ENCODE measurements at places on chromosomes 6 and 20.
A peak's percentile ranks its signal among the peaks of the same experiment; 100 is the strongest.

- DNase-seq, result no peak
Observed at GRCh38 chr20:57342829-57343228, 8.2 kb upstream of the RAE1 start.

DNA sequence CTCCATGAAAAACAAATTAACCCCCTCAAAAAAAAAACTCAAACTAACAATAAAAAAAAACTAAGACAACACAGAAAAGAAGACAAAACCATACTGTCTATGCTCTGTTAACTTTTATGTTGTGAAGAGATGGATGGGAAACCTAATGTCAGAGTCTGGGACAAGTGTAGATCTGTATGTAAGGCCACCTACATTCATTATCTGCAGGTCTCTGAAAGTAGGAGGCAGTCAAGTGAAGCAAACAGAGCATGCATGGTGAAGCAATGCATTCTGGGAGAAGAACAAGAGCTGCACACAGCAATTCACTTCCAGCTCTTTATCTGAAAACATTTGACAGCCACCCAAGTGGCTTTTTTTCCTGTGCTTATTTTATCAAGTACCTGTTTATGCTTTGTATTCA lies 452.0 kb downstream of the EPHA7 start:
- DNase-seq, result no peak

- DNase-seq, result no peak
Observed at GRCh38 chr6:129197154-129197553, 314.2 kb downstream of the LAMA2 start.

GRCh38 chr6:13557841-13558240 lies 16.6 kb upstream of the SIRT5 start:
- DNase-seq, result no peak

DNA sequence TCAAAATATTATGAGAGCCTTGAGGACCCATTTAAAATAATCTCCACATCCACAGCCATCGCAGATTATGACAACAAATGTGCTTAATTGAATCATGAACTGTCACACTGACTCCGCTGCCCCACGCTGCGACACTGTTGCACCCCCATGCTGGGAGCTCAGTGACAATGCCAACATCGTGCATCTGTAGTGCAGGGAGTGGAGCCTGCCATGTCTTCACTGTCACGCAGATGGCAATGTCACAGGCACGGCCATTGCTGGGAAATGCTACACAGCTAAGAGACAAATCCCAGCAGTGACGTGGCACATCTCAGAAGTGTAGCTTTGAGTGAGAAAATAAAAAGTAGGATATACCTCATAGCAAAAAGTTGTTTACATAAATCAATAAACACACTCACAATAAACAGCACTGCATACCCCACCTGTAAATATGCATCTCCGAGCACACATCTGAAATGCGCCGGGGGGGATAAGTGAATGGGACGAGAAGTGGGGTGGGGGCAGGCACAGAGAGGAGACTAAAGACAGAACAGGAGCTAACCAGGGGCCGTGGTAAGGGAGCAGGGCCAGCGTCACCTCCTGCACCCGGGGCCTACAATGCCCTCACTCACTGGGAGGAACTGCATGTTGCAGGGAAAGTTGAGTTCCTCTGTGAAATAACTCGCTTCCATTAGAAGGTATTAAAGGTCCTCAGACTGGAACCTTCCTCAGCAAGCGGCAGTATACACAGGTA lies 349.9 kb downstream of the THBS2 start:
- DNase-seq, result no peak

DNA sequence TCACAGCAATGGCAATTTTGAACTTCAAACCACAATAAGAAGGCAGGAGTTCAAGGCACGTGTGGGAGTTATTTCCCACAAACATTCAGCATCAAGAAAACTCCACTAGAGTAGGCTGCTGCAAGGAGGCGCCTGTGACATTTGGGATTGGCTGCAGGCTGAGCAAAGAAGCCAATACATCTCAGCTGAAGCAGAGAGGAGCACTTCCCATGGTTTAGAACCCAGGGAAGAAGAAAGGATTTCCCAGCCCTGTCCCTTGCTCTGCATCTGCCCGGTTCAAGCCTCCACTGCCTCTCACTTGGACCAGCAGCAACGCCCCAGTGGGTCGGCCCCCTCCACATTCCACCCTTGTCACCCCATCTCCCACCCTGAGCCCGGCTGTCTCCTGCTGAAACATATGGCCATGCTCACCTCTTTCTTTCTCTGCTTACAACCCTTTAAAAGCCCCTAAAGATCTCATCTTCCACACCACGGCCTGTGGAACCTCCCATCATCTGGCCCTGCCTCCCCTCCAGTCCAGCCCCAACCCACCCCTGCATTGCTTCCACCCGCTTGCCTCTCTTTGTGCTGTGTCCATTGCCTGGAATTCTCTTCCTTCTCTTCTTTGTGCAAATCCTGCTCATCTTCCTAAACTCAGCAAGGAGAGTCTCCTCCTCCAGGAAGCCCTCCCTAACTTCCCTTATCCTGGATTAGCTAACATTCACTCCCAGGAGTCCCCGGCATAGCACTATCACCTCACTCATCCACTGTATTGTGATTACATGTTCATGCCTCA lies 128.3 kb downstream of the ANKRD60 start:
- DNase-seq, result no peak

DNA sequence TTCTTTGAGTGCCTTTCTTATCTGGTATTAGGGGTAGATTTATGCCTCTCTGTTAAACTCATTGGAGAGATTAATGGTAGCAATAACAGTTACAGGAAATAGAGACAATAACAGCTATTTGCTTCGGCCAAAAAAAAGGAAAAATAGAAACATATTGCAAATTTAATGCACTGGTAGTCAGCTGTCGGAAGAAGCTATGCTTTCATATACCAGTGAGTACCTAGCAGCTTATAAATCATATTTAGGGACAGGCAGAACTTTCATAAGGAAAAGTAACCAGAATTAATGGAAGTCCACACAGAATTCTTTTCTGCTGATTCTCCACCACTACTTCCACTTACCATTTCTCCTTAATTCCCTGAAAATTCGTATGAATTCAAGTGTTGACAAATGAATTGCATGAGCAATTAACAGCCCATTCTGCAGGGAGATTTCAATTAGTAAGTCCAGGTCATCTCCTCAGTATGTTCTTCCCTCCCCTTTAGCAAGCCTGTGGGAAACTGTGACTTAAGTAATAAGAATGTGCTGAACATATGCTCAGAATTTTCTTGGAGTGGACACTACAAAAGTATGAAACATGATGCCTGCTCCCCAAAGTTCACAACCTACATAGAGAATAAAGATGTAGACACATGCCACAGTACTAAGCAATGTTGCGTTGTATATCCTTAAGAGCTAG lies 196.7 kb upstream of the KCNQ5 start:
- no peak for DNase-seq

DNA sequence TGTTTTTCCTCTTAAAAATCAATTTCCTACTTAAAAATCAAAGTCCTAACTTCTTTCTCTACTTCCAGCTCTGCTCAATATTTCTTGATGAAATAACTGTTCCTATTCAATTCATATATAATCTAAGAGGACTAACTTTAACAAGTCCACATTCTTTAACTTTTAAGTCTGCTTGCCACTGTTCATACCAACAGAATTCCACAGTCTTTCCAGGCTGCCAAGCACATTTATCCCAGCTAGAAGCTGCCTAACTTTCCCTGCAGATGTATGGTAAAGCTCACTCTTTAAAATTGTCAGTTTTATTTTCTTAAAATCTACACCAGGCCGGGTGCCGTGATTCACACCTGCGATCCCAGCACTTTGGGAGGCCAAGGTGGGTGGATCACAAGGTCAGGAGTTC lies 11.5 kb downstream of the CALHM6 start:
- DNase-seq, result no peak

- peak; percentile 67 for DNase-seq
Observed at GRCh38 chr20:63968928-63969760, 586 bp downstream of the ZNF512B start.

DNA sequence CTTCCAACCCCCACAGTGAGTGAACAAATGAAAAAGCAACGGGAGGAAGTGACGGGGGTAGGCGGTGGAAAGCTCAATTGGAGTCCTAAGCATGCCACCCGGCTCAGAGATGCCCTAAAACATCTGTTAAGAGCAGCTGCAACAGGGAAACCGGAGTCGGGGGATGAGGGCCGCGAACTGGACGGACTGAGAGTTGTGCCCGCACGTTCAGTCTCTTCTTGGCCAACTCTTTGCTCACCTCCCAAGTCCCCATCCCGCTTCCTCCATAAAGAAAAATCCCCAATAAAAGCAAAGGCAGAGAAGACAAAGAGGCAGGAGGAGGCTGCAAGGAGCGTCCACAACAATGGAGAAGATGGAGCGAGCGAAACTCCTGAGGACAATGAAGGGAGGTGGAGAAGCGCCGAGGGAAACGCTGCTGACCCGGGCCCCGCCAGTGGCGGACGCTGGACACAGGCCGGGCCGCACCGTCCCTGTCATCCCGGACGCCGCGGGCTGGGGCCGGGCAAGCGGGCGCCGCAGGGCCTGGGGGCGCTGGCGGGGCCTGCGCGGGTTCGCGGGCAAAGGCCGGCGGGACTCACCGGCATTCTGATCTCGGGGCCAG lies 600 bp downstream of the SEC63 start:
- DNase-seq, result peak; percentile 79

GRCh38 chr20:62370807-62371587 lies 3.9 kb upstream of the LAMA5 start:
- no peak for DNase-seq

DNA sequence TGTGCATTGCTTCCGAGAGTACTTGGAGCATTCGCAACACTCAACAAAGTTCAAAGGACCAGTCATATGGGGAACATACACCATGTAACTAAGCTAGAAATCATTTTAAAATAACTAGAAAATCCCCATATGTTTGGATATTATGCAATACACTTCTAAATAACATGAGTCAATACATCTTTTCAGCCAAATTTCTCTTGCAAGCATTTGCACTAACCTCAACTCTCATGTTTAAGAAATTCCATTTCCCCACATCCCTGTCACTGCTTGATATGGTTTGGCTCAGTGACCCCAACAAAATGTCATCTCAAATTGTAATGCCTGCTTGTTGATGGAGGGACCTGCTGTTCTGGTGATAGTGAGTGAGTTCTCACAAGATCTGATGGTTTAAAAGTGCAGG lies 85.7 kb upstream of the CST7 start:
- DNase-seq, result no peak

DNA sequence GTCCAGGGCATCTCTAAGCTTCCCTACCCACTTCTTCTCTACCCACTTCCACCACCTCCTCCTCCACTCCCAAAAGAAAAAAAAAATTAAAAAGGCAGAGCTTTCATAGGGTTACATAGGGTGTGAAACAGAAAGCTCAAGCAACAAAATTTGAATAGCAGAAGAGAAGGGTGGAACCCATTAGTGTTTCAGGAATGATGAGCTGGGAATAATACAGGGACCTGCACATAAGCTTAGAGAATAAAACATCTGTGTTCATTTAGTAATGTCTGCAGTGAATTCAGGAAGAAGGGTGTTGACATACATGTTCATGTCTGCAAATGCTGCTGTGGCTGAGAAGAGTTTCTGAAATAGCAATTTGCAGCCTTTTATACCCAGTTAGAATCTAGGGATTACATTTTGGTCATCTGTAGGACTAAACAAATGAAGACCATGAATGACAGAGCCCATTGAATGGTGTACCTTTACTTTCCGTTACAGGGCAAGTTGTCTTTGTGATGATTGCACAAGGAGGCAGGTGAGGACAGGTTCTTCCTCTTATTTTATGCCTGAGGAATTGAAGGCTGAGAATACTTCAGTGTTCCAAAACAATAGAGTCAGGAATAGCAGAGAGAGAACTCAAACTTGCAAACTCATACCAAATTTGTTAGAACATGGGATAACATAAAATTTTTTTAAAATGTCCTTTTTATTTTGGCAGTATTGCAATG lies 975.1 kb downstream of the TFAP2A start:
- DNase-seq, result no peak

GRCh38 chr20:38963745-38964144 lies 1.6 kb downstream of the DHX35 start:
- no peak for DNase-seq

GRCh38 chr6:69311888-69312287 lies 484.9 kb downstream of the LMBRD1 start:
- DNase-seq, result no peak

GRCh38 chr20:26135325-26136110 lies 438.9 kb upstream of the ZNF337 start:
- no peak for DNase-seq

- DNase-seq, result no peak
Observed at GRCh38 chr6:16691324-16691723, 69.9 kb downstream of the ATXN1 start.

DNA sequence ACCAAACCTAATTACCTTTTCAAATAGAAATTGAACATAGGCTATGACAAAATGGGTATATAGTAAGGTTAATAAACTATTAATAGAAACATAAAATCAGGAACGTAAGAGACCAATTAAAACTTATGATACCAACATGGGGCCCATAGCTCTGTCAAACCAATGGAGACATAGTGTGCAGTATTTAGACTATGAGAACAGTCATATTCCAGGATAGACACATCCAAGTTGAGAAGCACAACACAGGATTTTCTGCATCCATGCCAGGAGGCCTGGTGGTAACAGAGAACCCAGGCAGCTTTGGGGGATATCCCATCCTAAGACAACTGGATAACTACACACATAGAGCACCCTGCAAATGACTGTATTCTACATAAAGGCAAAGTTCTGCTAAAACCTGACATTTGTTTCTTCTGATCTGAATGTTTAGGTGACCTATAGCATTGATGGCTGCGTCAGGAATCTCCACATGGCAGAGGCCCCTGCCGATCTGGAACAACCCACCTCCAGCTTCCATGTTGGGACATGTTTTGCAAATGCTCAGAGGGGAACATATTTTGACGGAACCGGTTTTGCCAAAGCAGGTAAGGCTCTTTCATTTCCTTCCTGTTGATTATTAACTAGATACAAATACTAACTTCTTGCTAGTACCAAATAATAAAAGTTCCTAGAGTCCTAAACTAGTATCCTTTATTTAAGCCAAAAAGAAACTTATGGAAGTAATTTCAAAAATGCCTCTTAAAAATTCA lies 202.7 kb downstream of the ARHGAP18 start:
- DNase-seq, result no peak

All from activated naive CD4-positive, alpha-beta T cell treated with anti-CD3 and anti-CD28 coated beads, Interleukin-2, amount 10 ng/mL, durations not matched to agents 7 days and 5 days (primary cell).